ENCODE measurements at places on chromosomes 7 and 10.

DNA sequence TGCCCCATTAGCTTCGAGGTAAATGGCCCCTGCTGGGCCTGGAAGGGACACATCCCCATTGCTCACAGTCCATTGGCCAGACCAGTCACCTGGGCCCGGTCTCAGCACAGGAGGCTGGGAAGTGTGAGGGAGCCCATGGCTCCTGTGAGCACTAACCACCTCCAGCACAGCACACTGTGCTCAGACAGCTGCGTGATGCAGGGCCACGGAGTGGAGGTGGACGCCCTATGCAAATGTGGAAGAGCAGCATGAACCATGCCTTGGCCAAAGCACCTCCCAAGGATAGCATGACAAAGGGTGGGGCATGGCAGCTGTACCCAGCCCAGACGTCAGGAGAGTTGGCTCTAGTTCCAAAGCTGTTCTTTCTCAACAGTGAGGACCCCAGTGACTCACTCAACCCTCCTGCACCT lies 120.1 kb upstream of the ZMIZ1 start:
- no peak for DNase-seq

DNA sequence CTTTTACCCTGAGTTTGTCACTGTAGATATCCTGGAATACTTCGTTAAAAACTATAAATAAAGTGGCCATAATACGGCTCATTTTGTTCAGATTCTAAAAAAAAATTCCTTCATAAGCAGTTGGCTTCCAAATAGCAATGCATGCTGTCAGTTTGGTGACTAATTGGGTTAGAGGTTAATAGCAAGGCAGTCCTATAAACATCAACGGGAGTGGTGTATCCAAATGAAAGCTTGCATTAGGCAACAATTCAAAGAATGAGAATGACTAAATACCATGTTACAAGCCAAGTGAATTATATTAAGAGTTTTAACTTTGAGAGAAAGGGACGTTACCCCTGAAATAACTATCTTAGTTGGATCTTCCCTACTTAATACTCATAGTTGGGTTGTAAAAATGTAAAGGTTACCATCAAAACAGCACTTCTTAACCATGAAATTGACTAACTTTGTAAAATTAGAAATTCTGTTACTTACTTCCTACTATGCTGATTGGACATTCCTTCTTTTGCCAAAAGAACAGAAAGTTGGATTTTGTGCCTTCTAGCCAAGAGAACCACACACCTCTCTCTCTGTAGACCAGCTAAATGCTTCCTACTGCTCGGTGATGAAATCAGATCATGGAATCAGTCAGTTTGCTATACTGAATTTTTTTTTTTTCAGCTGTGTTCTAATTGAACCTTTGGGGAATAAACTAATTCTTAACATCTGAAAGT lies 98.0 kb downstream of the KAT6B start:
- DNase-seq, result no peak

DNA sequence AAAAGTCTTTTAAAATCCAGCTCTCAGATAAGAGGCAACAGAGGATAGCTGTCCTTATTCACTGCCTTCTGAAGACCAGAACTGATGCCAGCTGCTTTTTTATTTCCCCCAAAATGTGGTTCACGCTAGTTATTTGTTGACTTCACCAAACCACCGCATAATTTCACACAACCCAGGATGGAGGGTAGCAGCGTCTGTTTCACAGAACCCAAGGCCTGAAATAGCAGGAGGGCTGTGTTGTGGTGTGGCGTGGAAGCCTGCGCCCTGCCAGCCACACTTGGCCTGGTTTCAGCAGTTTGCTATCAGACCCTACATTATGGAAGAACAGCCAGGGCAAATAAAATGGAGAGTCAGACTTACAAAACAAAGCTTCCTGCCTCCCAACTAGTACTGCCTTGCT lies 155.4 kb downstream of the DYNC1I1 start:
- no peak for DNase-seq

- DNase-seq, result peak; percentile 53
Measured at GRCh38 chr10:26725837-26726727, 28.6 kb downstream of the PDSS1 start.

- no peak for DNase-seq
Measured at GRCh38 chr7:140679186-140679585, 6.4 kb downstream of the ADCK2 start.
